ENCODE measurements at places on chromosomes 12 and 14.

DNA sequence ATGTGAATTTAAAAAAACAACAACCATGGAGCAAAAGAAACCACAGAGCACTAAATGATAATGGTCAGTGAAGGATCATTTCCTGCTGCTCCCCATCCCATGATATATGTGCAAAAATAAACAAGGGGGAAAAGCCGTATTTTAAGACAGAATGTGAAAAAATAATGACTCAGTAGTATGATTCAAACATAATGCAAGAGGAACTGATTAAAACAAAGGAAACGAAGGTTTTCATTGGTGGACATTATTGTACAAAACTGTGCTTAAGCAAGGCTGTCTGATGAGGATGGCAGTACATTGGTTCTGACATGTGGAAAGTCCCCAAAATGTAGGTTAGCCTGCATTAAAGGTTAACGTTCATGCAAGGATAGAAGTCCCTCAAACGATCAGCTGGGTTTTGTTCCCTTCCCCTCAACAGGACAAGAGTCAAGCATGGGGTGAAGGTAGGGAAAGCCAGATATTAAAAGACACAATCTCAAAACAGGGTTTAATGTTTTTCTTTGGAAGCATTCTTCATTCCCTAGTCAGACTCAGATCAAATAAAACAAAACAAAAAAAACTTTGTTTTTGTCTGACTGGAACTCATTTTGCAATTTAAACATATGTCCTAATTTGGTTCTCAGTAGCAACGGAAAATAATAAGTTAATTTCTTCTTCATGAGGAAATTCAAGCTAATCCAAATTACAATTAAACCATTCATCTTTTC, 26.3 kb upstream of the PTGDR start:
- DNase-seq, result peak; percentile 72

DNA sequence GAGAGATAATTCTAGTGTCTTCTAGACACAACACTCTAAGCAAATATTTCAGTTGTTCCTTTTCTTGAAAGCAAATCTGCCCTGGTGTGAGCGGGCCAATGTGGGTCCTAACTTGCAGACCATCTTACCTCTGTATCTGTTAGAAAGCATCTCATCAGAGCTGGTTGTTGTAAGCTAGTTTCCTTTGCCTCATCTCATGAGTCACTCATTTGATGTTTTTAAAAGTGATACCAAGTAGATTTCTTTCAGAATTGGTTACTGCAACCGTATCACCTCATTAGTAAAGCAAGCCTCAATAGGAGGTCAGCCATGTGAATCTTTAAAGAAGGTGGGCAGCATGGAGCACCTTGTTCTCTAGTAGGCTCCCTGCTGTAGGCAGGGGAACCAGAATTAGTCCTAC, 78.6 kb downstream of the DAAM1 start:
- DNase-seq, result no peak

DNA sequence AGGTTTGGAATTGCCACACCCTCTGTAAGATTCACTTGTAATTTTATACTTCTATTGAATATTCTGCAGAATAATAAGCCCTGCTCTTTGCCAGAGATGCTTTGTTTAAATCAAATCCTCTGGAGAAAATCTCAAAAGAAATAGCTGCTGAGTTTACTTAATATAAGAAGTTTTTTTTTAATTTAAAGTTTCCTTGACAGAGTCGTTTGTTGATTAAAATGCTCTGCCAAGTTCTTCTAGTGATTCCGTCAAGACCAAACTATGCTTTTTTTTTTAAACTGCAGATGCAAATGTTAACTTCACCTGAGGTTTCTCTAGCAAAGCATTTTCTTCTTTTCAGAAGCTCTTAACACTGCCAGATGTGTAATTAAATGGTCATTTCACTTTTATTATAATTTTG, 13.4 kb upstream of the NAV3 start:
- DNase-seq, result no peak

DNA sequence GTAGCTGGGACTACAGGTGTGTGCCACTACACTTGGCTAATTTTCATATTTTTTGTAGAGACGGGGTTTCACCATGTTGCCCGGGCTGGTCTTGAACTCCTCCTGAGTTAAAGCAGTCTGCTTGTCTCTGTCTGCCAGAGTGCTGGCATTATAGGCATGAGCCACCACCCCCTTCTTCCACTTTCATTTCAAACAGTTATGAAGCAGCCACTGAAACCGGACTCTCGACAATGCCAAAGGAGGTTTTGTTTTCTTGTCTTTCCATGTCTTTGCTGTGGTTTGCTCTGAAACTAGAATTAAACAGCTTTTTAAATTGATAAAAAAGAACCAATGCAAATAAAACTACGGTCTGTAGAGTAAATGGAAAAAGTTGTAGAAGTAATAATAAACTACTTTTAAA, 30.4 kb downstream of the RAP1B start:
- DNase-seq, result no peak

- DNase-seq, result no peak
Observed at GRCh38 chr14:42673963-42674362, 1067.3 kb downstream of the LRFN5 start.

DNA sequence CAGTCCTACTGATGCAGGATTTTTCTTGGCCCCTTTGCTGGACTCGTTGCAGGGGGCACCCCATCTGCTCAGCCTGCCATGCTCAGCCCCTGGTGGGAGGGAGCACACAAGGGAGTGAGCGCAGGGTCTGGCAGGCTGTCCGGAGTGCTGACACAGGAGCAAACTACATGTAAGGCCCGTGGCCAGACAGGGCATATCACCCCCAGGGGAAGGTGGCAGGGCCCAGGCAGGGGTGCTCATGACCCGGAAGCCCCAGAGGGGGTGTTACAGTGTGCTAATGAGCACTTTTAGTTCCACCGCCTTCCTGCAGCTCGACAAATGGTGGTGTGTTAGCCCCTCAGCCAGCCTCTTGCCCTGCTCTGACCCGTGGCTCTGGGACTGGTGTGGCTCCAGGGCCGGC, 645.6 kb upstream of the TMEM132C start:
- no peak for DNase-seq

GRCh38 chr14:57212919-57213318, 55.8 kb downstream of the EXOC5 start:
- no peak for DNase-seq

DNA sequence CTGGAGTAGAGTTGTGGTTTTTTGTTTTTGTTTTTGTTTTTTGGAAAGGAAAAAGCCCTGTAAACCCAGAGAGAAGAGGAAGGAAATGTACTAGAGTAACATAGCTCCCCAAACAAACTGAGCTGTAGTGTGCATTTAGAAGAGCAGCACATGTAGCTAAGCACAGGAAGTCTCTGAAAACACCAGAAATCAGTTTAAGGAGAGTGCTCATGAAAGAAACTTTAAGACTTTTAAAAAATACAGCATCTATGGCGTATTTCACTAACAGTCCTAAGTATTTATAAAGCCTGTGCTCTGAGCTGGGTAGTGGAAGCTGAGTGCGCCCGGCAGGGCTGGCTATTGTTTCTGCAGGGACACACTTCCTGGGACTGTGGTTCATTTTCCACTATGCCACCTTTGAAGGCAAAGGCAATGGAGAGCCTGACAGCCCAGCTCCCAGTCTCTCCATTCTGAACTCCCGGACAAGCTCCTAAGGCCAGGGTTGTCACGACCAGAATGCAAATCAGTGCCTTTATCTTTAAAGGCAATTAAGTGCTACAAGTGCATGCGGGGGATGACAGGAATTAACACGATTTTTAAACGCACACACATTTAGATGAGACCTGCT, 45.4 kb downstream of the NIN start:
- DNase-seq, result no peak

GRCh38 chr12:57099766-57100165, 10.9 kb downstream of the NAB2 start:
- no peak for DNase-seq

GRCh38 chr14:24237463-24237955, 4.8 kb downstream of the GMPR2 start:
- no peak for DNase-seq

DNA sequence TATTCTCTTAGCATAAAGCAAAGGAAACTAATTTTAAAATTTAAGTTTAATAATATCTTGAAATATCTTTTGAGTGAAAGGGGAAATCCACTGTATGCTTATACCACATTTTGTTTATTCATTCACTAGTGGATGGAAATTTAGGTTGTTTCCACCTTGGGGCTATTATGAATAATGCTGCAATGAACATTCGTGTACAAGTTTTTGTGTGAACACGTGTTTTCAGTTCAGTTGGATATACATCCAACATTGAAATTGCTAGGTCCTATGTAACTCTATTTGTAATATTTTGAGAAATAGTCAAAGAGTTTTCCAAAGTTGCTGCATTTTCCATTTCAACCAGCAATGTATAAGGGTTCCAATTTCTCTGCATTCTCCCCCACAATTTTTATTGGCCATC, 83.7 kb upstream of the ETV6 start:
- DNase-seq, result no peak

DNA sequence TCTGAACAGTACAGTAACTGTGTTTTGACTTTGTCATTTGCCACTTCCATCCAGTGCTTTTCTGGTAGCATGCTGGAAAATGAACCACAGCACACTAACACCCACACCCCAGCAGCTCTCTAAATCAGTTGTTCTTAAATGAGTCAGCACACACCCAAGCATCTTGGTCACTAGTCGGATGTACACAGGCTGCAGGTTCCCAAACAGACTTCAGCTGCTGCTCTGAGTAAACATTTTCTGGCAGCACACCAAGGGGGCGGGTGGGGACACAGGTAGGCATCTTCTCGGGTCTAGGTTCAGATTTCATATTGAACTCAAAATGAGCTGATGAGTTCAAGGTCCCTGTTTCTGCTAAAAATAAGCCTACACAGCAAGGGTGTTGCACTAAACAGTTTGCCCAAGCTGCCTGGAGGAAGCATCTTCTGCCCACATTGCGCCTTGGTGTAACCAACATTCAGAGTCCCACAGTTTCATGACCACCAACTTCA, 39.8 kb downstream of the IFNG start:
- no peak for DNase-seq

DNA sequence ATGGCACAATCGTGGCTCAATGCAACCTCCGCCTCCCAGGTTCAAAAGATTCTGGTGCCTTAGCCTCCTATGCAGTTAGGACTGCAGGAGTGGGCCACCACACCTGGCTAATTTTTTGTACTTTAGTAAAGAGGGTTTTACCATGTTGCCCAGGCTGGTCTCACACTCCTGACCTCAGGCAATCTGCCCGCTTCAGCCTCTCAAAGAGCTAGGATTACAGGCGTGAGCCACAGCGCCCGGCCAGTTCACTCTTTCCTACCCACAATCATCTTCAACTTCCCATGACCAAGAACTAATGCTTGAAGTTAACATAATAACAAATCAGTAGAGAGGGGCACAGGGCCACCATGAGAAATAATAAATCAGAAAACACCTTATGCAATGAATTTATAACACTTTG, 82.4 kb downstream of the HECTD1 start:
- no peak for DNase-seq

GRCh38 chr12:93682846-93683261, 5.7 kb downstream of the CRADD start:
- no peak for DNase-seq

- no peak for DNase-seq
Observed at GRCh38 chr14:99523704-99524055, 42.5 kb downstream of the CCNK start.

GRCh38 chr12:24268663-24269186, 319.3 kb upstream of the SOX5 start:
- no peak for DNase-seq

GRCh38 chr12:100593490-100593889, 20.0 kb downstream of the GAS2L3 start:
- peak; percentile 21 for DNase-seq

DNA sequence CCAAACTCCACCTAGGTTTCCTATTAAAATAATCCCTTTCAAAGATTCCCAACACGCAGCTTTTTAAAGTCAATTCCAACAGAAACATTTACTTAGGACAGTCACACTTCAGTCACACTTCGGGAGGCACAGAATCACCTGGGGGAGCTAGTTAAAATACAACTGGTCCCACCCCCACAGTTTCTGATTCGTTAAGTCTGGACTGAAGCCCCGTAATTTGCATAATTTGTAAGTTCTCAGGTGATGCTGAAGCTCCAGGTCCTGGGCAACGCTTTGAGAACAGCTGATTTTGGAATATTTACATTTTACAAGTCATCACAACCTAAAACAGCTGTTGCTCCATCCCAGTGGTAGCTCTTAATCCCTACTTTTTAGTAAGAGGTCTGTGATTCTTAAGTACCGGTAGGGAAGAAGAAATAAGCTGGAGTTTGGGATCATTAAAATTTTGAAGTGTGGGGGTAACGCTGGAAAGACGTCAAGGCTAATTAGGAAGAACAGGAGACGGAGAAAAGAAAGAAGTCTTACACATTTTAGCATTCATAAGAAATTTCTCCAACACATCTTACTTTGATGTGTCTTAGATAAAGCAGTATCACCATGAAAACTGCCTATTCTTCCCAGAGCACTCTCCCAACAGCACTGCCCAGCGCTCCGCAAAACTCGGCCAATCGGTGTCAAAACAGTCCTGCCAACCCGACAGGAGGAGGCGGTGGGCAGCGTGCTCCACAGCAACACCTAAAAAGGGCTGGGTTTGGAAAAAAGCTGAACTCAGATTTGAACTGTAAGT, 1.1 kb downstream of the IPO8 start:
- DNase-seq, result peak; percentile 29

GRCh38 chr14:93700928-93701327, 87.4 kb downstream of the PRIMA1 start:
- DNase-seq, result no peak

- DNase-seq, result peak; percentile 7
Observed at GRCh38 chr14:31297701-31298344, 90.2 kb upstream of the HECTD1 start.

All from fibroblast of upper back skin (primary cell).